NCI-H82 (cell line): ENCODE measurements at places on chromosomes 12 and 14.

GRCh38 chr14:79896009-79896408, 315.3 kb downstream of the DIO2 start:
- no peak for DNase-seq

DNA sequence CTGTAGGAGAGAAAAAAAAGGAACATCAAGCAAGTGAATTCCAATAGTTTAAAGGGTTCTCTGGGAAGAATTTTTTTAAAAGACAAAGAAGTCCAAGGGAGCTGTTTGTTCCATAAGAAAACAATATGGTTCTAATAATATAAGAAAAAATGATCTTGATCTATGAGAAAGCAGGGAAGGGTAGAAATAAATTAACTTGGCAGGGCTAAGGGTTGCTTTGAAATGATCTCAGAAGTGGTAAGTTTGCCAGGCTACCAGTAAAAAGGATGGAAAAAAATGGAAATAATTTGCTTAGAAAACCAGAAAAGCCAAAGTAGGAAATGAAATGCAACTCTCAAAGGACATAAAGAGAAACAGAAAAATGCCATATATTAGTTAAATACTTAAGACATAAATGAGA, 41.7 kb upstream of the EMP1 start:
- DNase-seq: no peak

DNA sequence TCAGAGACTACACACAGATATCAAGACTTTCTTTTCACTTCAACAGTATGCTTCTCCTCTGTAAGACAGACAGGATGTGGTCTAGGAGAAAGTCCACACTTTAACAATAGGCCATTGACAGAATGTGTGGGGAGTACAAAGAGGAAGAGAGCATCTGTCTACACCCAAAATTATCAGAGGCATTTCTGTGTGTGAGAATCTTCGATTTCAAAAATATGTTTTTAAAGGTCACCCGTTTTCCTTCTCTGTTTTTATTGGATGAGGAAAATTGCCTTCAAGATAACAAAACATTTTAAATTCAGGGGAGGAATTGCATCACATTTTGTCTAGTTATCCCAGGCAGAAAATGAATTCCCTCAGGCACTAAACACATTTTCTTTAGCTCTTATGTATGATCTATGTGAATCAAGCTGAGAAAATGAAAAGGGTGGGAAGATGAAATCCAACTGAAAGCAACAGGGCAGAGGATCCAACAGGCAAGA, 16.4 kb downstream of the NAV3 start:
- no peak for DNase-seq

DNA sequence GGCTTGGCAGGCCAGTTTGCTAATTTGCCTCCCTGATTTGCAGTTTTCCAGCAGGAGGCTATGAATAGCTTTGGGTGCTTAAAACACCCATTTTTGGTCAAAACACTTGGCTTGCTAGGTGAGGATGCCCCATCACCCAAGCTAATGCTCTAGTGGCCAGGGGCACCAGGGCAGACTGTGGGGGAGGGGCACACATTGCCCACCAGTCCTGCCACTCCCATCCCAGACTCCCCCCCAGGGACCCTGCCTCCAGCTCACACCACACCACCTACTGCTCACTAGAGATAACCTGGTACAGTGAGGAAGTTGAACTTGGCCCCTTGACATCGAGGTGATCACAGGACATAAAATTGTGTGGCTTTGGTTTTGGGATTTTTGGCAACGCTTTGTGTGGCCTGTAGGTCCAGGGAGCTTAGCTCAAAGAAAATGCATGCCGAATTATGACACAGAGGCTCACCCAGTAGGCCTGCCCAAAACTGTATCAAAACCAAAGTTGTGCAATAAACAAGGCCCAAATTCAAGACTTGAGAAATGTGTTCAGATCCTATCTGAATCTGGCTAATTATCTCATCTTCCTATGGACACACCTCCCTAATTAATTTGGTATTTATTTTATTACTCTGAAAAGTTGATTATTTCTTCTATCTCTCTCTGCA, 4.3 kb downstream of the NUAK1 start:
- DNase-seq: no peak

- peak; percentile 98 for DNase-seq
These were observed 8.1 kb downstream of the KRT18 start for GRCh38 chr12:52956987-52957386.

DNA sequence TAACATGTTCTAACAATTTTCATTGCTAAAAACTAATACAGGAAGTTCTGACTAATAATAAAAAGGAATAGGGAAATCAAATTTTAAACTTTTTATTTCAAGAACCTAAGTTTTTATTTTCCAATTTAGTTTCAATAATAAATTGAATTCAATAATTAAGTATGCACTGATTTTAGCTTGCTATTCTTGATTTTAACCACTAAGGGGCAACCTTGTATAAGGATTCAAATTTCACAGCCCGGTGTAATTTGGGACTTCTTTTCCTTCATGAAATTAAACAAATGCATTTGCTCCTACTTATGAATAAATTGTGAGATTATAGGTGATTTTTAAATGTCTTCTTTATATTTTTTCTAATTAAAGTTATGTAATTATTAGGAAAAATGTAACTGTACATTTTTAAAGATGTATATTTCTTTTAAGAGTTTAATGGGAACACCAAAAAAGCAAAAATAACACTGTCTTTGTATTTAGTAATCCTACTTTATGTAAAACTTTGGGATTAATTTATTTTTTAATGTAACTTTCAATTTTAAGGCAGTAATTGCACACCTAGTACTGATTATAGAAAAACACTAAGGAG, 241.4 kb upstream of the PDZRN4 start:
- peak; percentile 62 for DNase-seq
